ENCODE measurements at places on chromosomes 13 and 19.

DNA sequence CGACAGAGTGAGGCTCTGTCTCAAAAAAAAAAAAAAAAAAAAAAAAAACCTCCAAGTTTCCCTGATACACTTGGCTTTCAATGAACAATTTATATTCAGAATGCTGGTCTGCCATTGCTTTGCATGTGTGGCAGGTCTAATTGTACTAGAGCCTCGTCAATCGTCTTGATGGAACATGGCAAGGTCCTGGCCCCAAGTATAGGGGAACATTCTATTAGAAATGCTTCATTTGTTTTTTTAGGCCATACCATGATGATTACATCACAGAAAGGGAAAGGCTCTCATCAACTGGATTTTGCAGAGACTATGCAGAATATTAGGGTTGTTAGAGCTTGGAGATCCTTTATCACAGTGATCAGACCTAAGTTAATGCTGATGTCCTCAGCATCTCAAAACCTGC, 28.0 kb downstream of the SPRY2 start:
- DNase-seq = no peak

GRCh38 chr19:8900421-8900820, 68.2 kb downstream of the MBD3L1 start:
- no peak for DNase-seq

DNA sequence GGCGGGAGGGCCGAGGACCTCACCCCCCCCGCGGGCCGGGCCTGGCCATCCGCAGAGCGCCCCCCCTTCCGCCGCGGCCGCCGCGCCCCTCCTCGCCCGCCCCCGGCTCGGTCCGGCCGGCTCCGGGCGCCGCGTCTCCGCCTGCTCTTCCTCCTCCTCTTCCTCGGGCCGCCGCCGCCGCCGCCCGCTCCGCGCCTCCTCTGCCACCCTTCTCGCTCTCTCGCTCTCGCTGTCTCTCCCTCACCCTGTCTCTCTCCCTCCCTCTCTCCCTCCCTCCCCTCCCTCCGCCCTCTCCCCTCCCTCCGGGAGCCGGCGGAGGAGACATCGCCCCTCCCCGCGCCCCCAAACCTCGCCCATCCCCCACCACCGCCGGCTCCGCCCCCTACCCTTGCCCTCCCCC, at the start of gene SHANK1:
SHANK1 (minus strand) TSS at position 237 of the 400 bp plus-strand sequence. CDS start 2,883 bp downstream, outside the sequence.
- no peak for DNase-seq

DNA sequence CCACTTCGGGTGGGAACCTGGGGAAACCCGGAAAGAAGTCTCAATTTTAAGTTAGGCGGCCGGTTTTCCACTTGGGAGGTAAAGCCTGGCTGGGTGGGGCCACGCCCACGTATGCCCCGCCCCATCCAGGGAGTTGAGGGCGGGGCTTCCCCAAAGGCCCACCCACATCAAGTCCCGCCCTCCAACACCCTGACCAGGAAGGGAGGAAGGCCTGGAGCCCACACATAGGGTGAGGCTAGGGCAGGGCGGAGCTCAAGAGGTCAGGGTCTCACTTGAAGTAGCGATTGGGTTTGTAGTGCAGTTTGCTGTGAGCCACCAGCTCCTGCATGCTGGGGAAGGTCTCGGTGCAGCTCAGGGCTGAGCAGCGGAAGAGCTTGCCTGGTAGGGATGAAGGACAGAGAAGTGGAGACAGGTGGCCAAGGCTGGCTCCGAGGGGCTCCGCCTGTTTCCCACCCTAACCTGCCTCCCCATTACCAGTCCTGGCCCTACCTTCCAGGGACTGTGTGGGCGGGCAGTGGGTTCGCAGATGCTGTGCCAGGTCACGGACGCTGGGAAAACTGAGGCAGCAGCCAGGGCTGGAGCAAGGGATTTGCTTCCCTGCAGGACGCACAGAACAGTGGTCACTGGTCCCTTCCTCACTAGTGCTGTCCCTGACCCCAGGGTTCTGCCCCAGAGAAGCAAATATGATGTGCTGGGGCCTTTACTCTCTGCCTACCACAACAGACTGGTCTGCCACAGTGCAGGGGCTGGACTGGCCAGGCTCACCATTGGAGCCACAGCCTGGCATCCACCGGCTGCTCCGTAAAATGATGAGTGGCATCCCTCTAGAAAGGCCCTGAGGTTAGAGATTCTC, 1.6 kb downstream of the ZNF414 start:
- no peak for DNase-seq

DNA sequence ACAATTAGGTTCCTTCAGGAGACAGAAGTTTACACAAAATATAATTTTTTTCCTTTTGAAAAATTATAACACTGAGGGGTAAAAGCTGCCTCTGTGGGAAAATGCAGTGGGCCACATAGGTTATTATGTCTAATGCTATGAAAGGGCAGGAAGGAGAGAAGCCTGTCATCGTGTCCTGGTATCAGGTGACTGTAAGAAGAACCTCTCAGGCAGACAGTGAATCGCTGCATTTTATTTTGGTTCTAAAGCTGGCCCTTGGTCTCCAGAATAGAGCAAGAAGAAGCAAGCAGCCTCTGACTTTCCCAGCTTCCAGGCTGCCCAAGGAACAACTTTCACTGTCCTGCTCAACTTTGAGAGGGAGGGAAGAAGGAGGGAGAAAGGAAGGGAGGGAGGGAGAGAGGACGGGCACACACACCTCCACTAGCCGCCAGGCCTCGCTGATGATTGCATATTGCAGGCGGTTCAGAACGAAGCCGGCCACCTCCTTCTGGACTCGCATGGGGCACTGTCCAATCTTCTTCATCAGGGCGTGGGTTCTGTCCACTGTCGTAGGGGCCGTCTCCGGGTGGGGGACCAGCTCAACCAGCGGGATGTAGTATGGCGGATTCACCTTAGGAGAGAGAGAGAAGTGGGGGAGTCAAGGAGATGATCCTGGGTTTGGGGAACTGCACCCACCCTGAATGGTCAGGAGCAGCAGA, 93.8 kb downstream of the CRYL1 start:
- no peak for DNase-seq

GRCh38 chr19:39408392-39409207, 2.0 kb downstream of the ZFP36 start:
- no peak for DNase-seq

- no peak for DNase-seq
These were observed 468.7 kb downstream of the TSHZ3 start for GRCh38 chr19:30880551-30880950.

GRCh38 chr19:50998686-50999085, 2.7 kb downstream of the KLK8 start:
- no peak for DNase-seq

- no peak for DNase-seq
These were observed 2.8 kb downstream of the ZNF536 start for GRCh38 chr19:30374865-30375552.

- DNase-seq = no peak
These were observed 102.7 kb upstream of the UQCRFS1 start for GRCh38 chr19:29315556-29316190.

- no peak for DNase-seq
These were observed 403.3 kb downstream of the COG6 start for GRCh38 chr13:40058757-40059236.

GRCh38 chr13:48043789-48044503, 6.4 kb downstream of the NUDT15 start:
- DNase-seq = no peak

DNA sequence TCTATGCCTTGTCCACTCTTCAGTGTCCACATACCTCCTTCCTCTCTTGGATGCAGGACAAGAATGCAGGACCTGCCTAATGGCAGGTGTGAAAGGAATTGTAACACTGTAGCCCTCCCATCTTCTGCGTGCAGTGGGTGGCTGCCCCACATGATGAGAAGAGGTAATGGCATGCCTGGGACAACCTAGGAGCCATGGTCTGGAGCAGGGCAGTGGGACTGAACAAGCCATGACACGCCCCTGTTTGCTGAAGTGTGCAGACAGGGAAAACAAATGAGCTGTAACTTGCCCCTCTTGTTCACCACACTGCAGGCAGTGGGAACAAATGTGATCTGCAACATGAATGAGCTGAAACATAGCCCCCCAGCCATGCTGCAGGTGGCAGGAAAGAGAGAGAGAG, 192.2 kb downstream of the PCDH17 start:
- no peak for DNase-seq

- DNase-seq = no peak
These were observed 901.4 kb downstream of the EFNB2 start for GRCh38 chr13:105634059-105634458.

DNA sequence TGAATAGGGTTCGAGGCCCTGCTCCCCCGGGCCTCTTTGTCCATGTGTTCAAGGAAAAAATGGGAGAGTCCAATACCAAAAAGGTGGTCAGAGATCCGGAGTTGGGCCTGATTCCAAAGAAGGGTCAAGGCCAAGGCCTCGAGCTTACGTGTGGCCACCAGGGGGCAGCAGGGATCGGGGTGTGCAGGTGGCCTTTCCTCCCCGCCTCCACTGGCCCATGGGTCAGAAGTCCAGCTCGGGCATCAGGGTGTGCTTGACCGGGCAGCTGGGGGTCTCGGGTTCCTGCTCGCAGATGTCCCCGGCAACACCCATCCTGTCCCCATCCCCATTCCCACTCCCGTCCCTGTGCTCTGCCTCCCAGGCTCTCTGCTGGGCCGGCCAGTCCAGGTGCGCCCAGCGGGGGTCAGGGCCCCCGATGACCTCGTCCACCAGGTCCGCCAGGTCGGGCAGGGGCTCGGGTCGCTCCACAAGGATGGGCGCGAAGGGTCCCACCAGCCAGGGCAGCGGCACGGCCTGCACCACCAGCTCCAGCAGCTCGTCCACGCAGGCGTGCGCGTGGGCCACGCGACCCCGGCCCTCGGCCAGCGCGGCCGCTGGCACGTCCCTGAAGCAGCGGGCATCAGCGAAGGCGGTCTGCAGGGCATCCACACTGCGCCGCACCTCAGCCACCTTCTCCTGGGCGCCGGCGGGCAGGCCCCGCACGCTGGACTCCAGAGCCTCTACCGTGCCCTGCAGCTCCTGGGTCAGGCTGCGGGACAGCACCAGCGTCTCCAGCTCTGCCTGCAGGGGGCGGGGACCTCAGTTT, 5.2 kb upstream of the PLIN4 start:
- DNase-seq = no peak

GRCh38 chr13:110042253-110042950, 256.0 kb upstream of the IRS2 start:
- DNase-seq = no peak

GRCh38 chr13:37878496-37878895, 8.9 kb upstream of the TRPC4 start:
- DNase-seq = no peak
